GM04503 (cell line): ENCODE measurements at places on chromosomes 1 and 21.

DNA sequence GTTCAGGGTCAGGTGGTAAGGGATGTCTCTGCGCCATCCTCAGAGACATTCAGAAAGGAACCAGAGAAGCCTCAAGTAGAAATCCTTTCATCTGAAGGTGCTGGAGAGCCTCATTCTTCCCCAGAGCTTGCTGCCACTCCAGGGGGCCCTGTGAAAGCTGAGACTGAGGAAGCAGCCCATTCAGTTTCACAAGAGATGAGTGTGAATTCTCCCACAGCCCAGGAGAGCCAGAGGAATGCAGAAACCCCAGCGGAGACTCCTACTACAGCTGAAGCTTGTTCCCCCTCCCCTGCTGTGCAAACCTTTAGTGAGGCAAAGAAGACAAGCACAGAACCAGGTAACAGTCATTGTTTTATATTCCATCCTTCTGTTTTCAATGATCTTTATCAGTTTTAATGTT lies 38.7 kb downstream of the ZBTB40 start:
- no peak for DNase-seq

DNA sequence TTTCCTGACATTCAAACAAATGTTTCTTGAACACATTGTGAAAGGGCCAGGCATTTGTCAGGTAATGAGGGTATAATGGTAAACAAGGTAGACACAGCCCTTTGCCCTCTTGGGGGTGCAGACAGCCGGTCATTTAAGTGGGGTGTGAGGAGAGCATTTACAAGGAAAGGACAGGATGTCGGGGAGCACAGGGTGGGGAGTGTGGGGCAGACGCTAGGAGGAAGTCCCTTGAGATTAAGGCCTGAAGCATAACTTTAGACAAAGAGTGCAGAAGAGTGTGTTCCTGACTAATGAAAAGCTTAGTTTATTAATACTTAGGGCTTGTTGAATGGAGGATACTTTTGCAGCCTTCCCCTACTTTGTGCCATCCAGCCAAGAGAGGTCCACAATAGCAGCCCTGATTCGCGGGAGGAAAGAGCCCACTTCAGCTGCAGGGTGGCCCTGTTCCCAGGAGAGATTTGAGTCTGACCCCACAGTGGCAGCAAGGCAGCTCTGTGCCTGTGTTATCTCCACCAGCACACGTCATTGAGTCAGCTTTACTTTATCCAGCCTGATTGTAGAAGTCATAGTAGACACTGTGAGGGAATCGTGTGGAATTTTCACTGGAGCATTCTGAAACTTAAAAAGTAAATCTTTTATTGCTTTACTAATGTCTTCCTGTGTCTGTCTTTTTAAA lies 35.1 kb downstream of the MPZL1 start:
- DNase-seq: no peak

GRCh38 chr1:41714638-41715389 lies 203.9 kb downstream of the HIVEP3 start:
- no peak for DNase-seq

DNA sequence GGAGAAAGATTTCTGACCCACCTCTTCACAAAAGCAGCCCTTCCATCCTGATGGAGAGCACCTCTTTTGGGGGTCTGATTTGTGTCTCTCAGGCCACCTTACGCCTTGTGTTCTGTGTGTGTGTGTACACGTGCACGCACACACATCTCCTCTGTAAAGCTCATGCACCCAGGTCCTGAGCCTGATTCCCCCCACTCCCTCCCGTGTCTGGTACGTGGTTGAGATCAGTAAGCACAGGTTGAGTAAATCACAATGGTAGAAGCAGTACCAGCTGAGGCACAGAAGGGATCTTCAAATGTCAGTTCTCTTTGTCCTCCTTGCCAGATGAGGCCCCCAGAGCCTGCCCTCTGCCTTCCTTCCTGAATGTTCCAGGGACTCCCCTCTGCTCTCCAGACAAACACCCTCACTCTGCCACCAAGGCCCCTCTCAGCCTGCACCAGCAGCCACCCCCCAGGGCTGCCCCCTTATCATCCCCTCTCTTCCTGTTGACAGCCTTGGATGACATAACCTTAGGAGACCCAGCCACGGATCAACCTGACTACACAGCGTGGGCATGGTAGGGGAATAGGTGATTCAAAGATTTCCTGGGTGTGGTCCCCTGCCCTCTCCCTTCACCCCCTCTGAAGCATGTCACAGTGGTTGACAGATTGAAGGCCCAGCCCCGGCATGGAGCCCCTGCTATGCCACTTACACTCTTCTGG lies 112.8 kb downstream of the HIVEP3 start:
- no peak for DNase-seq

DNA sequence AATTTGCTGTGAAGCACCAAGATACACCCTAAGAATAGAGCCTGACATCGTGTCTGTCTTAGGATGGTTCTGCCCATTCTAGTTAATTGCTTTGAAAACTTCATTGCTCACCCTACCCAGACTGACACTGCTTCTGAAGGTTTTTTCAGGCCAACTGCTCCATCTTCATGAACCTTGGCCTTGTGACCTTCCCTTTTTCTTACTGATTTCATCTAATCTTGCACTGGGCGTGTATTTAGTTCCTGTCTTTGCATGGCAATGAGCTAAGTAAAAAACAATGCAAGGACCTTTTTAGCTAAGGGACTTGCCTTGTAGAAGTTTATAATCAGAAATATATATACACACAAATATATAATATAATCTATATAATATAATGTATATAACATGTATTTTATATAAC lies 108.0 kb downstream of the PBX1 start:
- DNase-seq: no peak

DNA sequence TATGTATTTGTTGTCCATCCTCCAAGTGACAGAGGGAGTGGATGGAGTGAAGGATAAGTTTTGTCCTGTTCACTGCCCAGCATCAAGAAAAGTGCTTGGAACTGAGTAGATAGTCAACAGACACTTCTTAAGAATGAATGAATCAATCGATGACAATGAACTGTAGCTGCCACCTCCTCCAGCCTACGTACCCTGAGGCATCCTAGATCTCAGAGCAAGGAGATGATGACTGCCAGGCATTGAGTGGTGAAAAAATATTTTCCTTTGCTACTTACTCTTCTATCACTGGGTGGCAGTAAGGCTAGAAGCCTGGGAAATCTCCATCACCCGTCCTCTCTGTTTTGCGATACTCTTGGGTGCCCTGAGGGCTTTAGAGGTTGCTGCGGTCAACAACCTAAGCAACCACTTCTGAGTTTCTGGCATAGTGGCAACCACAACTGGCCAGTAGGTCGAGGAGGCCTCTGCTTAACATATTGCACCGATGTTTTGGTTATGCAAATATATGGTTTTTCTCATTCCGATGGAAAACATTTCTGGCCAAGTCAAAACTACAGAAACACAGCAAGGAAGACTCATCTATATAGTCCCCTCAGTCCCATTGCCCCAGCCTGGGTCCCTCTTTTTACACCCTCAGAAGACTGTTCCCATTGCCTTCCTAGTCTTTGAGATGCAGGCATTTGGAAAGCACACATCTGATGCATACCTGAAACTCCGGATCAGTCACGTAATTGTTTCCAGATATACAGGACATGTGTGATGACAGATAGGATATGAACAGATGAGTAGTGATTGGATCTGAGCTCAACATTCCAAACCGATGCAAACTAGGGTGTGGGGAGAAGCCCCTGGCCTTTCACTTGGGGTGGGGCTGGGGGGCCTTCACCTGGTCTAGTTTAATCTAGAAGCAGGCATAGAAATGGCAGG lies 136.8 kb downstream of the RUNX1 start:
- DNase-seq: peak; percentile 75

- DNase-seq: no peak
Observed at GRCh38 chr1:173048621-173049321, 2.0 kb downstream of the TNFSF18 start.

DNA sequence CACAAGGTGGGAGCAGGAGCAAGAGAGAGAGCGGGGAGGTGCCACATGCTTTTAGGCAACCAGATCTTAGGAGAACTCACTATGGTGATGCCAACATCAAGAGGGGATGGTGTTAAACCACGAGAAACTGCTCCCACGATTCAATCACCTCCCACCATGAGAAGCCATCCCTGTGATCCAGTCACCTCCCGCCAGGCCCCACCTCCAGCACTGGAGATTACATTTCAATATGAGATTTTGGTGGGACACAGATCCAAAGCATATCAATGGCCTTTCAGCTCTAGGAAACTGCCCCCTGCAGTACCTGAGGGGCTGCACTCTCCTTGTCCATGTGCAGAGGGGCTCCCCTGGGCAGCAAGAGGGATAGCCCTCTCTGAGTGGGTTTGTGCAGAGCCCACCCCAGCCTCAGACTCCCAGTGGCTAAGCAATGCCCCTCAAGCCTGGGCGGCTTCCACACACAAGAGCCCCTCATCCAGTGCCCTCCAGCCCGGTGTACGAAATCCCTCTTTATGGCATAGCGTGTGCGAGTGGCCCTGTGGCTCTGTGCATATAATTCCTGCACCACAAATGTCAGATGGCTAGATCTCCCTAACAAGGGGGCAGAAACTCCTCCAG lies 15.5 kb upstream of the PRDM16 start:
- DNase-seq: no peak
